ENCODE measurements at places on chromosomes 5 and 9.

DNA sequence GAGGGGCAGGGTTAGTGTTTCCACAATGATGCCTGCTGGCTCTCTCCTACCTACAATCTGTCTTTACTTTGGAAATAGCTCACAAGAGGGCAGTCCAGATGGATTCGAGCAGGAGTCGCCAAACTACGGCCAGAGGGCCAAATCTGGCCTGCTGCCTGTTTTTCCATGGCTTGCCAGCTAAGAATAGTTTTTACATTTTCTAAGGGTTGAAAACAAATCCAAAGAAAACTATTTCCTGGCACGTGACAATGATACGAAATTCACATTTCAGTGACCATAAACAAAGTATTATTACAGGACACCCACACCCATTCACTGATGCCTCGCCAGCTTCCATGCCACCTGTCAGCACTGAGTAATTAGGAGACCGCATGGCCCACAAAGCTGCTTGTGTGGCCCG, 162.9 kb upstream of the WWC1 start:
- no peak for DNase-seq

DNA sequence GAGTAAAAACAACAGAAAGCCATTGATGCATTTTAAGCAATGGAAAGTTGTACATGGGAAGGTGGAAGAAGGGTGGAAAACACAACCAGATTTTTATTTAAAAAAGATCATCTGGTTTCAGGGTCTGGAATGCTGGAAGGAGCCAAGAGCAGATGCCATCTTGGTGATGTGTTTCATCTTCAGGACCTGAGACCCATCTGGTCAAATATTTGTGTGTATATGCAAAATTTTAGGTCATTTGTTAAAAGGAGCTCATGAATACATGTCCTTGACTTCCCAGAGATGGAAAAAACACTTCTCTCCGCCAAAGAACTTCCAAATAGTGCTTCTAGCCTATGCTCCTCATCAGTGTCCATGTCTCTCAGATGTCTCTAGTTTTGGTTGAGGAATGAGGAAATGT, 110.6 kb upstream of the GDNF start:
- no peak for DNase-seq

DNA sequence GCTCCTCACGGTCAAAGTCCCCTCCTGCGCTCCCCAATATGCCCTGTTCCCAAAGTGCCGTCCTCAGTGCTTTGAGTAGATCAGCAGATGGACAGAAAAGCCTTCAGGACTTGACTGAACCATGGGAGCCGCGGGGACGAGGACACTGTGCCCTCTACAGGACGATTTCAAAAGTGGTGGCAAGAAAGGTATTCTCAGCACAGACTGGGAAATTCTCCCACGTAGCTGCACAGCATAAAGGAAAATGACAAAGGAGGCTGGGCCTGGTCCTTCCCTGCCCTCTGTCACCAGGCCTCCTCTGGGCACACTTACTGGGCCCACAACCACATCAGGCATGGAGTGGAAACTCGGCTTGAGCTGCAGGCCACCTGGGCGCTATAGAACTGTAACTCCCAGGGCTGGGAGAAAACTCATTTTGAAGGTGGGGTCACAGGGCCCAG, 16.7 kb upstream of the MTMR12 start:
- DNase-seq = peak; percentile 32

DNA sequence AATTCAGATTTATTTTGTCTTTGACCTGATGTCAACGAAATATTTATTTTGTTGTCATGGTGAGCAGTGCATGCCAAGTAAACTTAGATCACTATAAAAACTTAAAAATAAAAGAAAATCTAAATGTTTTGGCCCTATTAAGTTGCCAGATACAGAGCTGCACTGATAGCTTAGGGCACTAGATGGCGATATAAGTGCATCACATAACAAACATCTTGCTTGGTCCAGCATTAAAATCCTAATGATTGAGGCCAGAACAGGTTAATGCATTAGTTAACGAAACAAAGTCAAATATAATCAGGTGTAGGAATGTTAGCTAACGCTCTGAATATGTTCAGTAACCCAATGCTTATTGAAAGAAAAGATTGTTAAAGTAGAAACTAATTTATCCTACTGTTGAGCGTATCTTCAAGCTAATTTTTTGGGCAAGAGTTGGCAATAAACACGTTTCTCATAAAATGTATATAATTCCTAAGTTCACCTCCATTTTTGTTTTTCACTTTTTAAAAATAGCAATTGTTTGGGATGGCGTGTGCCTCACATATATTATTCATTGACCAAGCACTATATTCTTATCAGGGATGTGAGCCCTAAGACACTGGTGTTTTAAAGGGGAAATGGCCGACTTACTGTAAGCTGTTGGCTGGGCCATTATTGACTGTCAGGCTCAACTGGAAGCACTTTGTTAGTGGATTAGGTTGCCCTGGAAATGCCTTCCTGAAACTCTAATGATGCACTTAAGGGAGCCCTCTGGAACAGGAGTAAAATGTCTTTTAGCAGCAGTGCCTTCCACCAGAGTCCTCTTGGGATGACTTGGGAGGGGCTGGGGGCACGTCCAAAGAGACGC, 33.3 kb downstream of the KCTD16 start:
- peak; percentile 29 for DNase-seq

- no peak for DNase-seq
Observed at GRCh38 chr5:172207511-172207910, 13.5 kb downstream of the EFCAB9 start.

GRCh38 chr9:133754187-133754586, 16.0 kb upstream of the SARDH start:
- no peak for DNase-seq

- no peak for DNase-seq
Observed at GRCh38 chr9:26800322-26800721, 92.3 kb downstream of the CAAP1 start.
